ENCODE measurements at places on chromosomes 2 and 18. TPM values are rescaled to one million over a fixed set of nuclear protein-coding genes. Genes with fewer than 3 reads are reported as not detected.

Gene MLPH
- total RNA-seq, result 326 TPM

Gene ELOA2
- not detected for total RNA-seq

Gene GALR1
- total RNA-seq, result not detected

Gene UGT1A10
- 0.18 TPM for total RNA-seq

Gene RAB31
- total RNA-seq, result 18.2 TPM

Gene NEB
- total RNA-seq, result 0.11 TPM

Gene KCNS3
- total RNA-seq, result 1.1 TPM

Gene RFX8
- not detected for total RNA-seq

Gene TTR
- not detected for total RNA-seq

Gene CXCR1
- total RNA-seq, result not detected

Gene GPC1
- 214 TPM for total RNA-seq

Gene KLHL14
- not detected for total RNA-seq

Gene DCDC2C
- not detected for total RNA-seq

Gene ACTR2
- total RNA-seq, result 171 TPM

Gene ELP2
- total RNA-seq, result 34.7 TPM

Gene PCARE
- not detected for total RNA-seq

Gene KIF1A
- total RNA-seq, result 0.69 TPM

Gene IL36A
- total RNA-seq, result not detected

Gene FAM110C
- 0.12 TPM for total RNA-seq

Gene CIDEA
- not detected for total RNA-seq

Gene EML4
- total RNA-seq, result 27.7 TPM

Gene MTCL1
- total RNA-seq, result 73.7 TPM

Gene MSH6
- total RNA-seq, result 90.4 TPM

Gene DAW1
- 3.8 TPM for total RNA-seq

Gene GREB1
- total RNA-seq, result 3.7 TPM

Gene TSPYL6
- total RNA-seq, result not detected

Gene MYL12B
- 385 TPM for total RNA-seq

Gene OR6B3
- total RNA-seq, result not detected

Gene ZSWIM2
- total RNA-seq, result not detected

Gene MFSD2B
- 0.20 TPM for total RNA-seq

Gene ABCG8
- not detected for total RNA-seq

Gene C2orf78
- total RNA-seq, result not detected

Gene EHD3
- 8.3 TPM for total RNA-seq

Gene ADD2
- total RNA-seq, result 22.3 TPM

Gene SLC8A1
- total RNA-seq, result 0.41 TPM

Gene ANKRD36C
- 4.1 TPM for total RNA-seq

Gene SAG
- total RNA-seq, result not detected

Gene VWA3B
- total RNA-seq, result 0.33 TPM

Gene KLHL29
- total RNA-seq, result 4.0 TPM

Gene CD207
- total RNA-seq, result not detected

Gene MAPK4
- total RNA-seq, result 0.14 TPM

Gene CROCC2
- total RNA-seq, result not detected

Gene RIT2
- total RNA-seq, result not detected

Gene FOXI3
- total RNA-seq, result not detected

Gene SCYGR4
- total RNA-seq, result not detected

Gene FAM237A
- total RNA-seq, result not detected

Gene TANC1
- total RNA-seq, result 8.9 TPM

Gene TAF4B
- total RNA-seq, result 5.2 TPM

Gene NCKAP5
- total RNA-seq, result 1.4 TPM

Gene CCBE1
- 12.5 TPM for total RNA-seq

Gene CLEC4F
- not detected for total RNA-seq

Gene ATP8B1
- 9.0 TPM for total RNA-seq

Gene UGT1A5
- total RNA-seq, result not detected
